ENCODE measurements at places on chromosomes 1 and 21. TPM values are rescaled to one million over a fixed set of nuclear protein-coding genes. Genes with fewer than 3 reads are reported as not detected.

Gene GPR137B
- 12.1 TPM for total RNA-seq

Gene PRRX1
- total RNA-seq: not detected

Gene CLCNKA
- not detected for total RNA-seq

Gene TNFRSF14
- total RNA-seq: 40.9 TPM

Gene LCE3E
- total RNA-seq: not detected

Gene TDRD5
- total RNA-seq: not detected

Measured in endothelial cell of umbilical vein (primary cell).